Right atrium auricular region (tissue), 2 donors: ENCODE measurements at places on chromosomes 13 and 19.

DNA sequence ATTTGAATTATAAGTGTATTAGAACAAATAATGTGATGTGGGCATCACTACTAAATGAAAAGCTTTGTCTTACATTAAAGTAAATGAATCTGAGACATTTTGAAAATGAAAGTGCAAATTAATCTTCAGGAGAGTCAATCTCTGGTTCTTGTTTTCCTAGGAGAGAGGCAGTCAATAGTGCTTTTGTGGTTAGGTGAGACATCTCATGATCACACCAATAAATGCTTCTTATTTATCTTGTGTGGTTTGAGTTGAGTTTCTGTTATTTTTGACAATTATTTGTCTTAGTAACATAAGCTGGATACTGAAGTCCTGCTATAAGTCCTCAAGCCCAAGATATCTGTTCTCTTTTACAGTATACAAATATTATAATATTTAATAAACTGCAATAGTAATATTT, 1378.0 kb upstream of the PCDH9 start:
- DNase-seq, result no peak

DNA sequence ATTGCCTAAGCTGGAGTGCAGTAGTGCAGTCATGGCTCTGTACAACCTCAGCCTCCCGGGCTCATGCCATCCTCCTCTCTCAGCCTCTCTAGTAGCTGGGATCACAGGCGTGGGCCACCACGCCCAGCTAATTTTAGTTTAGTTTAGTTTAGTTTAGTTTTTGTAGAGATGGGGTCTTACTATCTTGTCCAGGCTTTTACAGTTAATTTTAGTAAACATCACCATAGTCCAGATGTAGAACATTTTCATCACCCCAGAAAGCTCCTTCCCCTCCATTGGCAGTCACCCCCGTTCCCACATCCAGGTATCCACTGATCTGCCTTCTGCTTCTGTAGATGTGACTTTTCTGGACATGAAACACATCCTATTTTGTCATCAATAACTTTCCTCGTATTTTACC, 41.1 kb downstream of the DNM2 start:
- no peak for DNase-seq

DNA sequence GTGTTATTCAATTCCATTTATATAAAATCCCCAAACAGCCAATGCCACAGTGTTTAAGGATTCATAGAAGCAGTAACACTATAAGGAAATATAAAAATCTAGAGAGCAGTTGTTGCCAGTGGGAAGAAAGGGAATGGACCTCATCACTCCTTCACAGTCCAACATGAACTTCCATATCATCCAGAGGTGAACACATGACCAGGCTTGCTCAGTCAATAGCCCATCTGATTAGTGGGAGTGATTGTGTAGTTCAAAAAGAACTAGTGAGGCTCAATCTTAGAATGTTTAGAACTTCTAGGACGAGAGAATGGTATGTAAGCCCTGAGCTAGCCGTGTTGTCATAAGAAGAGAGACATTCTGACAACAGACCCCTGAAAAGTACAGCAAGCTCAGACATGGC, 314.1 kb downstream of the LIG4 start:
- DNase-seq, result no peak

DNA sequence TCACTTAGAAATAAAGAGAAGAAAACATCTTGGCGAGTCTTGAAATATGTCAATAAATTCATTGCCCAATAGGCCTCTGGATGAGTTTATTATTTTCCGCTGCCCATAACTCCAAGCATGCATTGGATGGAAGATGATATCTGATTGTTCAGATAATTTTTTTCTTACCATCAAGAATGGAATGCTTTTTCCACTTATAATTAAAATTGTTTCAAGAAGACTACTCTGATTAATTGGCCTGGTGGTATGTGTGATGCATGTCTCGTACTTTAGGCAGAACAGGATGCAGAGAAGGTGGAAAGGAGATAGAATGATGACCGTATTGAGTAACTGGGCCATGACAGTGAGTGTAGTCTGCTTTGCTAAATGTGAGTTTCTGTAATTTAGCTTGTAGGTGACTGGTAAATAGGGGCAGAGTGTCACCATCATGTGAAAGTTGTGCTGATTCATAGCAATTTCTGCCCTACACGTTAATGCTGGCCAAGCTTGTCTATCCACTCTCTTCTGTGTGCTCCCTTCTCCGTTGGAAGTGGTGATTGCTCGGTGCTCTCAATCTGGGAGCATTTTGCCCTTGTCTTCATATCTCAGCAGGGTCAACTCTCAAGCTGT, 13.5 kb upstream of the SPATA13 start:
- no peak for DNase-seq
